ENCODE measurements at places on chromosomes 1 and 21.

GRCh38 chr1:36099681-36100341 is 11.1 kb downstream of the ADPRS start:
- DNase-seq, result peak; percentile 70

DNA sequence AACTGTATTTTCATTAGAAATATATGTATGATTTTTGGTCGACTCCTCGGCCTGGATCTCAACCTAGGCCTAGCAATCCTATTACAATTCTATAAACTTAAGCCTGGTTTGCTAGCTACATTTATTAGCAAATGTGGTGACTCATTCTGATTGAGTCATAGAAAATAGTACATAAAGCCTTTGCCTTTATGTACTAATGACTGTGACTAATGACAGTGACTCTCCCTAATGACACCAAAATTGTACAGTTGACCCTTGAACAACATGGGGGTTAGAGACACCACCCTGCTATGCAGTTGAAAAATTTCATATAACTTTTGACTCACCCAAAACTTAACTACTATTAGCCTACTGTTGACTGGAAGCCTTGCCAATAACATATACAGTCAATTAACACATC is 78.9 kb downstream of the CLEC20A start:
- no peak for DNase-seq

DNA sequence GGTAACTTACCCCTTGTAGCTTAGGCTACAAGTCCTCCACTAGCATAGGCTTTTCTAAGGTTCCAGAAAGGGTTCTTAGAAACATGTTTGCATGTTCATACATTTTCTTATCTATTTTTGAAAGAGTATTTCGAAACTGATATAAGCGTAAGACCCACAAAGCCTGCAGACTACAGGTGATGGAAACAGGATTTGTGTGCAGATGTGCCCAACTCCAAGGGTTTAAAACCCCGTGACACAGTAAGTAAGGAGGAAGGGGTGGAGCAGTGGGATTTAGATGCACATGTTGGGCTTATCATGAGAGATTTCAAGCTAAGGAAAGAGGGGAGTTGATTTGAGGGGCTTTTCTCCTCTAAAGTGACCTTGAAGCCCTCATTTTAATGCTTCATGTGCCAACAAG is 164.7 kb downstream of the LTN1 start:
- DNase-seq, result no peak

DNA sequence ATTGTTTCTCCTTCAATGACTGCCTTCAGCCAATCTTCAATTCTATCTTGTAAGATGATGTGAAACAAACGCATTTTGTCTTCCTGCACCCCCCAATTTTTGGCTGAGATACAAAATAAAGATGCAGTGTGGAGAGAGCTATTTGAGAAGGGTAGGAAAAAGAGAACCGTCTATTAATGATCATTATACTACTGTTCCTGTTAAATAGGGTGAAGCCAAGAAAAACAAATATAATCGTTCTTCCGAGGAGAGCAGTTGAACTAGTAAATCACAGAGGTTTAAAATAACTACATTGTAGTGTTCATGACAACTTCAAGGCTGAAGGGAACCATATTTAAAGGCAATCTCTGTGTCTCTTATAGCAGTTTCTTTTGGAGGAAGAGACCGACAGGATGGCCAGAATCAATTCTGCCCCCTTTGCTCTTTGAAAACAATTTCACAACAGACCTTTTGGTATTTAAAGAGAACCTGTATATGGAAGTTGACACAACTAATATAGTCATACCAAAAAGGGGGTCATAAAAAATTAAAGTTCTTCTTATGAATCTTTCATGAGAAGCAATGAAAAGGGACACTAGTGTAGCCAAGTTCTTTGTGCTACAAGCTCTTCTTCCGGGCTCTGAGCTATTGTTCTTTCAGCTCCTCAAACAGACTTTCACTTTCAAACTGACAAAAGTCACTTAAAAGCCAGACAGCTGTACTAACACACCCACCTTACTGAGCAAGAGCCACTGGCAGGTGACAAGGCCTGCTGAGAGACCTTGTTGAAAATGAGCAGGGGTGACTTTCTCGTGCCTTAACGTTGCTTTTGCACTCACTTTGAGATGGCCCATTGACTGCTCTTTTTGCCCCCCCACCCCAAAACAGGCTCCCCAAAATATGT is 30.9 kb downstream of the PROX1 start:
- DNase-seq, result no peak

DNA sequence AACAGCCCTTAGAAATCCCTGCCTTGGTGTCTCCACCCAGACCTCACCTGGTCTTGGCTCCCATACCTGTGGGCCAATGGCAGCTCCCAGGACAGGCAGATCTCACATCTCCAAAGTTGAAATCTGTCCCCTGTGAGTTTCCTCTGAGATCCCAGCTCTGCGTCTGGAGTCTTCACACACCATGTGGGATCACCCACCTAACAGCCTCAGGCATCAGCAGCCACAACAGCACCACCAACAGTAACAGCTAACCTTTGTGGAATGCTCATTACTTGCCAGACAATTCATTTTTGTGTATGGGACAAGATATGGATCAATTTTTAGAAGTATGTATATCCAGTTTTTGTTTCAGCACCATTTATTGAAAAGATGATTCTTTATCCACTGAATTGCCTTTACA is 523.2 kb downstream of the MATN1 start:
- no peak for DNase-seq

DNA sequence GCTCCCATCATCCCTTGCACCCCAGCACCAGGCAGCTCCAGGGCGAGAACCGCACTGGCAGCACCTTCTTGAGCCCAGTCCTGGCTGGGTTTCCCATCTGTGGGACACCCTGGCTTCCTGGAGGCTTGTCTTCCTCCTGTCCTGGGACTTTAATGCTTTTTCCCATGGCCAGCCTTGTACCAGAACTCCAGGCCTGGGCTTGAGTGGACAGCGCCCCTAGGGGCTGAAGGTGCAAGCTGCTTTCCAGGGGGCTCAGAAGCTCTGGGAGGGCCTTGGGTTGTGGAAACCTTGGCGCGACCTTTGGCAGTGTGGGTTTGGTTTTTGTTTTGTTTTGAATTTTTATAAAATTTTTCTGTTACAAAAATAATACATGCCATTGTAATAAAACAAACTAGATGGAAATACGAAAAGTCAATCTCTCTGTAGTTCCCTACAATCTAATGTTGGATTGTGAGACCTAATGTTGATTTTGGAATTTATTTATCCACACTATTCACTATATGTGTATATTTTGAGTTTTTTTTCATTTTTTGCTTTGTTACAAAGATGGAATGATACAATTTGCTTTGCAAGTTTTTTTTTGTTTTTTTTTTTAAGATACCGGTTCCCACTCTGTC is 33.8 kb upstream of the RPL11 start:
- DNase-seq, result peak; percentile 12

DNA sequence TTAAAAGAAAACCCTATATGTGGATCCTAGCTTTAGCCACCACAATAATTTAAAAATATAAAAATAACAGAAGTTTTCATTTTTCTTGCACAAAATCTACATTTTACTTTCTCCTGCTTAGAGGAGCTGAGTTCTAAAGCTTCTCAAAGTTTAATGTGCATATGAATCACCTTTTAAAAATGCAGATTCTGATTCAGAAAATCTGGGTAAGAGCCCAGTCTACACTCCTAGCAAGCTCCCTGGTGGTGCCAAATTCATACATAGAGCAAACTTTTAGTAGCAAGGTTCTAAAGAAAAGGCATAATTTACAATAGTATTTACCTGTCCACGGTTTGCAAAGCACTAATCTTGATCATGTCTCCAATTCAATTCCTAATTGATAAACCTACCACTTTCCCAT is 19.3 kb downstream of the RSBN1 start:
- no peak for DNase-seq

GRCh38 chr1:209956116-209956515 is 18.1 kb downstream of the SYT14 start:
- DNase-seq, result no peak

Data from CD4-positive, alpha-beta T cell treated with Interleukin-2 at 100 ng/mL for 4 hours (primary cell).